ENCODE measurements at places on chromosomes 2 and 18.

DNA sequence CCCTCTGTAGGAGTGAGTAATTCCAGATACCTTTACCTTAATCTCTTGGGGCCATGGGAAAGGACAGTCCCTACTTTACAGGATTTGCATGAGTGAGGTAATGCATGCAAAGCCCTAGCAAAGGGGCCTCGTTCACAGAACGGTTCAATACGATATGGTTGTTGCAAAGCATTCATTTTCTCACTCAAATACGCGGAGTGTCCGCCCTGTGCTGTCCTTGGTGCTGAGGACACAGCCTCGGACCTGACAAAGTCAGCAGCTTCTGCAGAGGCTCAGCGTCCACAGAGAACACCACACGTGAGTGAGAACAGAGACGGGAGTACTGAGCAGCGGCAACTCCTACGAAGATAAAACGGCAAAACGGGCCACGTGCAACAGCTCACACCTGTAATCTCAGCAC is 125.7 kb downstream of the EIPR1 start:
- DNase-seq: no peak

- no peak for DNase-seq
Observed at GRCh38 chr2:127818794-127819425, 7.9 kb upstream of the WDR33 start.

- no peak for DNase-seq
Observed at GRCh38 chr2:10336283-10336682, 33.6 kb downstream of the HPCAL1 start.

DNA sequence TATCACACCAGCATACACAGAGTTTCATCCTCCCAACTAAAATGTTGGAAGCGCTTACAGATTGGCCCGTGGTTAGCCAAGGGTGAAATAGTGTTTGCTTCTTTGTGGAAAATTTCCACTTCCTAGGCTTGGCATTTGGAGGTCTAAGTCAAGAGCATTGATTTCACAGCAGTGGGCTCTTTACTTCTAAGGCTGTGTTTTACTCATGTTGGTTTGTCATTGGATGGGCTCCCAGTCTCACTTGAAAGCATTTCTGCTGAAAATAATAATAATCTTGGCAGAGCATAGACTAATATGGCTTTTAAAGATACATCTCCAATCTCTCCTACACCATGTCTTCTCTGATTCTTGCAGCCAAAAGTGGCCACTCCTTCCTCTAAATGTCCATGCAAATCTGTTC is 82.9 kb downstream of the DYNAP start:
- no peak for DNase-seq

GRCh38 chr2:189540551-189540950 is 40.0 kb downstream of the SLC40A1 start:
- no peak for DNase-seq

DNA sequence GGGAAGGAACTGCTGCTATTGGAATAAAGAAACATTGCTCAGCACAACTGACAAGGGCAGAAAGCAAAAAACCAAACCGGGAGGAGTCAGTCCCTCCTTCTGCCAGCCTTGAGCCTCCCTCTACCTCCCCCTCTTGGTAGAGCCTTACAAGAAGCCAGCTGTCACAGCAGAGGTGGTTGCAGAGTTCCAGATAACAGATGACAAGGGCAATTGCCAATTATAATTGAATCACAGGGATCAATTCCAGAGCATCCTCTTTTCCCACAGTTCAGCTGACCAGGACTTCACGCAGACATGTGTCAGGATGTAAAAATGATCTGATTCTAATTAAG is 548.2 kb upstream of the LRRTM1 start:
- DNase-seq: no peak

DNA sequence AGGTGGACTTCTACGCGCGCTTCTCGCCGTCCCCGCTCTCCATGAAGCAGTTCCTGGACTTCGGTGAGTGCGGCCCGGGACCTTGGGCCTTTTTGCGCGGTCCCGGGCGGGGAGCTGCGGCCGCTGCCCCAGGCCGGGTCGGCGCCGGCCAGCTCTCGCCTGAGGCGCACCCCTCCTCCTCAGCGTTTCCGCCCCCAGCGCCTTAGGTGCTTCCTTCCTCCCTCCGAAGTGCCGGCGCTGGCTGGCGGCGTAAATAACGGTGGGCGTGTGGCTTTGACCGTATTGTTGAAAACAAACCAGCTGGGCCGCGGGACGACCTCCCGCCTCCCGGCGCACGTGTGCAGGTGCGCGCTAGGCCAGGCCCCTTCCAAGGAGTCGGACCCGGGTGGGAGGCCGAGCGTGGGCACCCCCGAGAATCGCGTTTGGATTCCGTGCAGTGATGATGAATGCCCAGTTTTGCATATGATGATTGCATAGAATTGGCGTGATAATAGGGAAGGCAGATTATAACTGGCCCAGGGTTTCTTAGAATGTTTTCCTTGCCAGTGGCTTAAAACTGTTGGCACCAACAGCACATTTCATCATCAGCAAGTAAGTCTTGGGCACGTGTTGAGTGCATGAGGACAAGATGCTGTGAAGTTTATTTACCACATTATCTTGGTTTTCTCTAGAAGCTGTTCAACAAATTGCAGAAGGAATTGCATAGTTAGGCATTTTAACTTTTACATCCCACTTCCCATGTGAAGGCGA is 569 bp downstream of the PDK1 start:
- peak; percentile 72 for DNase-seq

DNA sequence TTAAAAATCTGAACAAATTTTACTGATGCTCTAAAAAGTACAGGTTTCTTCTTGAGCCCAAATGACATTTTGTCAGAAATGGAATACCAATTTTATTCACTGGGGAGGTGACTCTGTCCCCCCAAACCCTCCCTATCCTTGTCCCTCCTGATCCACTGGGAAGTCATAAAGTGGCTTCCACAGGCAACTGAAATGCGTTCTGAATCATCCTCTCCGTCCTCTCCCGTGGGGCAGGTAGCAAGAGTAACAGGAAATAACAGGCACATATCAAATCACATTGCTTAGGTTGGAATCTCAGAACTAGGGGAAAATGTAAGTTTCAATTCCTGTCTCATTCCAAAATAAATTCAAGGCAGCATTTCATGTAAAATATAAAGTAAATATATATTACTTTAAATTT is 44.5 kb downstream of the MYL12B start:
- DNase-seq: no peak

GRCh38 chr2:48270209-48270608 is 259.7 kb upstream of the STON1 start:
- no peak for DNase-seq

GRCh38 chr2:98503481-98504105 is 58.9 kb downstream of the INPP4A start:
- no peak for DNase-seq

DNA sequence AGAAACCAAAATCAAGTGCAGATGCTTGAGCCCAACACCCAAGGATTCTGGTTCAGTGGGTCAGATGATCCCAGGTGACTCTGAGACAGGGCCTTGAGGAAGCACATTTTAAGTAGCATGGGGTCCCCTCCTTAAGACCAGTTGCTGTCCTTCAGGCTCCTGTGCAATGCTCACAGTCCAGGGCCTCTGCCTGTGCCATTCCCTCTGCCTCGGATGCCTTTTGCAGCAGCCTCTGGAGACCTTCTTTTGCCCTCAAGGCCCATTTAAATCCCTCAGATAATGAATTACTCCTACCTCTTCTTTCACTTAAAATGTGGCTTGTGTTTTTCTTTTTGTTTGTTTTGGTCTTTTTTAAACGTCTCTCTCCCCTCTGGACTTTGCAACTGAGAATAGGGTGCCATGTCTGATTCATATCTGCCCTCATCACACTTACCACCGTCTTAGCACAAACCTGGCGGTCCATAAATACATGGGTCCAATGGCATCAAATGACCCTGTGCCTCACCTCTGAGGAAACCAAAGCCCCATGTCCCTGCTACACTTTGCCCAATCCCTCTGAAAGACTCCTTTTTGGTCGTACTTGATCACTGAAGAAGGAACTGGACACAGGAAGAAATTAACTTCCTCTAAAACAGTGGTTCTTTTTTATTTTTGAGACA is 14.2 kb downstream of the ACTG2 start:
- DNase-seq: no peak

DNA sequence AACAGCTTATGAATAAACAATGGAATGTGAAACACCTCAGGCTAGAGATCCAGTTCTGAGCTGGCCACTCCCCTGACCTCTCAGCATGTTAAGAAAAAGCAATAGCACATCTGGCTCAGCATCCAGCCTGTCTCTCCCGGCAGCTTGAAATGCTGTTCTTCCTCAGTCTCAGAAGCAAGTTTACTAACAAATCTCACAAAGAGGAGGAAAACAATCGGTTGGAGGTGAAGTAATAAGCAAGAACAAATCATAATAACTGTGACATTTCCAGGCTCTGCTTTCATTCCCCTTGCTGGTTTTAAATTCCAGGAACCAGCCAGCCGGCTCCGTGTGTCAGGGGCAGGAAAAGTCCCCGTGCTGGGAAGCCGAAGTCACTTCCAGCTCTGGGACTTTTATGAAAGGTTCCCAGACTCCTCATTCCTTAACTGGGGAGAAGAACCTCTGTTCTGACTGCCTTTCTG is 133.9 kb upstream of the ARL4C start:
- DNase-seq: no peak

- DNase-seq: no peak
Observed at GRCh38 chr2:127034051-127034450, 72.9 kb downstream of the BIN1 start.

DNA sequence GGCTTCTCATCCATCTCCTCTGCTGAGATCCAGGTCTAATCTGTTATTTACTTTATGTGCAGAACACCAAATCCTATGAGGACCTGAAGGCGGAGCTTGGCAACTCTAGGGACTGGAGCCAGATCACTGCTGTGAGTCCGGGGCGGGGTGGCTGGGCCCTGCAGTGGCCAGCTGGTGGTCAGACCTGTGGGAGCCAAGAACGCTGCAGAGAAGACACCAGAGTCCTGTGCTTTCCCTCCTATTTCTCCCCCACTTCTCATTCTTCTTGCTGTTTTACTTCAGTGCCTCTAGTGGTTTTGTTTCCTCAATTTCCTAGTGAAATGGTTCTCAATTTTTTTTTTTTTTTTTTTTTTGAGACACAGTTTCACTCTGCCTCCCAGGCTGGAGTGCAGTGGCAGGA is 19.7 kb downstream of the VIL1 start:
- DNase-seq: no peak

DNA sequence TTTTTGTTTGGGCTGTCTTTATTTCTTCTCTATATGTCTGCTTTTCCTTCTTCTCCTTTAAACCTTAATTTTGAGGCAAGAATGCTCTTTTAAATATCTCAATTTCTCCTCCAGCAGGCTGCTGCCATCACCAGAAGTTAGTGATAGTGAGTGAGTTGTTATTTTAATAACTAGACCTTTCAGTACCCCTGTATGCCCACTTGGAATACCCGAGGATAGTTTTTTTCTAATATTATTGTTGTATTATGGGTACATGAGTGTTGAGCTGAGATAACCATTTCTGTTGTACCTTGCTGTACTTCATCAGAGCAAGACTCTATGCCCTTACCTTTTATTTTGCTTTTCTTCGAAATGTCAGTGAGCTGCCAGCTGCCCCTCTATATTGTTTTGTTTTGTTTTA is 50.1 kb downstream of the PPM1B start:
- DNase-seq: no peak

DNA sequence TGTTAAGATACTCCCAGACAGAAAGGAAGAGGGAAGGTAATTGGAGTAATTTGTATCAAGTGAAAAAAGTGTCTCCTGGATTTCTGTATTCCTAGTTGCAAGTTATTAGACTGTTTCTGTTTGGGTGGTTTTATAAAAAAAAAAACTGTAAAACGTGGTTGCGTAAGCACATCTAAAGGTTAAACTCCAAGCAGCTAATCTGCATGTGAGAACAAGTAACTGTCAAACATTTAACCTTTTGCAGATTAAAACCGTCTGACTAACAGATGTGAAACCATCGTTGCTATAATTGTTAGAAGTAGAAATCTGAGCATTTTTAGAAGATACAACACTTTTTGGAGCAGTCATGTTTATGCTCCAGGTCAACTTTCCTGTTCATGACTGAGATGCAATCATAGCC is 72.3 kb downstream of the AFF3 start:
- DNase-seq: no peak

DNA sequence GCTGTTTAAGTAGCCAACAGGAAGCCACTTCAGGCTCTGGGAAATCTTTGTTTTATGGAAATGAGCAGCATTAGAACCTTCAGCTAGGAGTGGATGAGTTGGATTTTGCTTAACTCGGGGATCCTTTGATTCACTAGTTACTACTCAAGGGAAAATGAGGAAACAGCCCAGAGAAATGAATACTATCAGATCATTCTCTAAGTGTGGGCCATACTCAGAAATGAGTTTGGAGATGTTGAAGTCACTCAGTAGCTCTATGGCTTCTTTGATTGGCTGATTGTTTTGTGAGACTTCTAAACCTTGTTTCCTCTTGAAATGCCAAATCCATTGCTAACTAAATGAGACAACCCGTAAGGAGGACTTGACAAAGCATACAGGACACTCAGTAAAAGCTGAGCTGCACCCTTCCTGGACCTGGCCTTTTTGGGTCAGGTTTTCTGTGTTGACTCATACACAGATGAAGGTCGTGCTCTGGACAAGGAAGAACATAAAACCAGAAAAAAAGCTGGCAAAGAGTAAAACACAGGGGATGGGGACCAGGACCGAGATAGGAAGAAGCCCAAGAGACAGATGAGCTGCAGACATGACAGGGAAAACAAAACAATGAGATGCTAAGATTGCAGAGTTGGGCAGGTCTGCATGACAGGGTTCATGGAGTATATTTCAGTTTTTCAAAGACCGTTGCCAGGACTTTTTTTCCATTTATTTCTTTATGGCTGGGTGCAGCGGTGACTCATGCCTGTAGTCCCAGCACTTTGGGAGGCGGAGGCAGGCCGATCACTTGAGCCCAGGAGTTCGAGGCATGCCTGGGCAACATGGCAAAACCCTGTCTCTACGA is 41.6 kb downstream of the INO80C start:
- DNase-seq: no peak

All from CD4-positive, alpha-beta T cell treated with Interleukin-6 for 4 hours (primary cell).